Fibroblast of skin of back (primary cell): ENCODE measurements at places on chromosomes 6 and 20.

- DNase-seq, result no peak
These were observed 2.4 kb downstream of the SYNE1 start for GRCh38 chr6:152634773-152635172.

- DNase-seq, result no peak
These were observed 595 bp downstream of the REM1 start for GRCh38 chr20:31475472-31476293.

DNA sequence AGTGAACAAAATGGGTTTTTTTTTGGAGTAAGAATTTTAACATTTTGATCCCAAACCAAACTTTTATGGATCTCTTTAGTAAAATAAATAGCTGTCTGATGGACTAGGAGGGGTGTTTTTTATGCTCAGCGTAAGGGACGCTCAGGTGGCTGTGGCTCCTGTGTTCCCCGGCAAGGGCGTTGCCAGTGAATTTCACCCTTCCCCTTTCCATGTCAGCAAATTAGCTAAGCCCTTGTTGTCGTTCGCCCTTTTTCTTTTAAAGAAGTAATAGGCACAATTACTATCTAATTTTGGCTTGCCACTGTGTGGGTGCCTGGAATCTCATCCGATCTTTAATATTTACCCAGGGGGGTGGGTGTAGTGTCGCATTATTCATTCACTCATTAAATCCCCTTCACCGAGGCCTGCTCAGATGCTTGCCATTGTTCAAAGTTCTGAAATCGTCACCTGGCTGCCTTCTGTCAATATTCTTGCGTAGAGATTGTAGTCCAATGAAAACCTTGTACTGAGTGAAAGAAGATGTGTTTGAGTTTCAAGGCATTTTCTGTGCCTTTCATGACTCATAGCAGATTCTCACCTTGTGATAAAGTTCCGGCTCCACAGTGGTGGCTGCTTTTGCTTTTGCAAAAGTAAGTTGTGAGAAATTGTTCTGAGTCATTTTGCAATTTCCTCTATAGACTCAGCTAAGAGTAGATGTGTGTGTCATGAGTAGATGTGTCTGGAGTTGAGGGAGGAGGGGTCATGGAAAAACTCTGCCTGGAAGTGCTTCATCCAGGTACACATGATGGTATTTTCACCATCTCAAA lies 40.0 kb upstream of the CLDN20 start:
- DNase-seq, result peak; percentile 84

GRCh38 chr6:156694679-156695078 lies 82.5 kb upstream of the ARID1B start:
- DNase-seq, result no peak

GRCh38 chr6:39197521-39197920 lies 31.8 kb downstream of the KCNK5 start:
- no peak for DNase-seq

DNA sequence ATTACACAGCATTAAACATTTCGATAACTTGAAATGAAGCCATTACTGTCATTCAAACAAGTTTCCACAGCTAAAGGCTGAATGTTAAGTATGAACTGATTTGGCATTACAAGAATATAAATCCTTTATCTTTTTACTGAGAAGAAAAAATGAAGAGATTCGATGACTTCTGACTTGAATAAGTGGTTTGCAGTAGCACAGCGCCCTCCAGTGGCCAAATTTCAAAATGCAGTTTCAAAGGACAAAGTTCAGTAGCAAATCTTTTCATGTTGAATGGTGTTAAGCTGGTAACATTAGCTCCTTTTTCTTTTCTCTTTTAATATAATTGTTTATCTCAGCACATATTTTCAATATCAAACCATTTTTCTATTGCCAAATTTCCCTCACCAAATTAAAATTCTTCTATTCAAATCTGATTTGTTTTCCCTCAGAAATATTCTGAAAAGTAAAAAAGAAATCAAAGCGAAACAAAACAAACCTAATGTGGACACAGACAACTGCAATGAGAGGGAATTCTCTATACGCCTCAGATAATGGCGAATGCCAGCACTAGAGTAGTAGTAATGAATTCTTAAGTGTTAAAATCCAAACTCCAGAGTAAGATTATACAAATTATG lies 145.7 kb downstream of the BTBD9 start:
- DNase-seq, result peak; percentile 67

- DNase-seq, result no peak
These were observed 6.5 kb downstream of the KCNB1 start for GRCh38 chr20:49476016-49476355.

DNA sequence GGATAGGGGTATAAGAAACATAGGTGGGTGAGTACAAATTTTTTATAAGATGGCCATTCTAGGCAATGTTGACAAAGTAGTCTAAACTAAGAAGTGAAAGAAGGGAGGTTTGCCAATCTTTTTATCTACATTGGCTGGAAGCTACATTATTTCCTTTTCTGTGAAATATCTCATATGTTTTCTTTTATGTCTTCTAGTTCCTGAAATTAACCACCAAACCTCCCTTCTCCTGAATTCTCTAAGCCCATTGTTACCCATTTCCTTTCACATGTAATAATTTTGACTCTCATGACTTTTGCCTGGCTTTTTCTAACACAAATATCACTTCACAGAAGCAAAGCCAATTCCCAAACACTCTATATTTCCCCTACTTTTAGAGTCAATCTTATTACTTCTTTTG lies 496.2 kb upstream of the JAG1 start:
- DNase-seq, result peak; percentile 59

- DNase-seq, result peak; percentile 54
These were observed 54.1 kb downstream of the RBM38 start for GRCh38 chr20:57445298-57445697.

GRCh38 chr20:4897600-4897999 lies 103.7 kb downstream of the SLC23A2 start:
- no peak for DNase-seq

GRCh38 chr6:133248241-133249001 lies 7.3 kb downstream of the EYA4 start:
- no peak for DNase-seq

GRCh38 chr6:137811916-137812553 lies 55.0 kb upstream of the TNFAIP3 start:
- no peak for DNase-seq

GRCh38 chr20:45061244-45061643 lies 39.7 kb downstream of the KCNS1 start:
- DNase-seq, result peak; percentile 94
